EL (cell line): ENCODE measurements at places on chromosomes 11 and 22.

DNA sequence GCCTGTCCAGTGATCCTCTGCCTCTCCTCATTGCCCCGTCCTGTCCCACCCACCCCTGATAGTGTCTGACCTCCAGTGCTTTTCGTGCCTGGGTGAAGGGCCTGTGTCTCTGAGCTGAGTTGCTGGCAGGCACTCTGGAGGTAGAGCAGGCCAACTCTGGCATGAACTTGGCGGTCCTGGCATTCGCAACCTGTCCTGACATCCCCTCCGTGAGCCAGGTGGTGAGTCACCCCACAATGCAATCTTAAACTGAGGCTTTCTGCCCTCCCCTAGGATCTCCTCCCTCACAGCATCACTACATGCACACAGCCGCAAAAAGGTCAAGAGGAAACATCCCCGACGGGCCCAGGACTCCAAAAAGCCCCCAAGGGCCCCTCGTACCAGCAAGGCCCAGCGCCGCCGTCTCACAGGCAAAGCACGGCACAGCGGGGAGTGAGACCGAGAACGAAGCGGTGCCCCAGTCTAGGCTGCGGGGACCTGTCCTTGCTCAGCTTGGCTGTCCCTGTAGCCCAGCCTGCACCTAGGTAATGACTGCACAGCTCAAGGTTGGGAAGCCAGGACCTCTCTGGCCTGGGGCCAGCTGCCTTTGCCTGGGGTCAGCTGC lies 4.9 kb downstream of the NOL12 start:
- DNase-seq, result no peak

DNA sequence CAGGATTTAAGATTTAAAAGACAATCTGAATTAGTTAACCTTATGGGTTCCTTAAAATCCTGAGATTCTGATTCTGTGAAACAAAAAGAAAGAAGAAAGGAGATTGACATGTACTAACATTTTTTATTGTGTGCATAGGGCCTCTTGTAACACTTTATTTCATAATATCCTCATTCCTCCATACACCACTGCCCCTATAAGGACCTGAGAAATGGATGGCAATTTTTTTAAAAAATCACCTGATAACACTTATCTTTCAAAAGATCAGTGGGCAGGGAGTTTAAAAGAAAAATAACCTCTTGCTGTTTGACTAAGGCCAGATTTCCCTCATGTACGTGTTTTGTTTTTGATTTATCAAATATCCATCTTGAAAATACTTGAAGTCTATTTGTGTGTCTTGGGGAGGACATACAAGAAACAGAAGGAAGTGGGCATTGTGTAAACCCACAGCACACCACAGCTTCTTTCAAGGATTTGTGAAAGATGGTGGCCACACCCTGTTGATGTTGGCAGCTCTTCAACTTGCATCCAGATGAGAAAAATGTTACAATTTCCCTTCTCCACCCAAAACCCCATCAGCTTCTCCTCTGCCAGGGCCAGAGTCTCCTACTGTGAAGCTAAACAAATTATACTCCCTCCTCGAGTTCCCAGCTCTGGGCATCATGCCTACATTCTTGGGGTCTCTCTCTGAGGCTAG lies 35.0 kb upstream of the MPEG1 start:
- peak; percentile 31 for DNase-seq

DNA sequence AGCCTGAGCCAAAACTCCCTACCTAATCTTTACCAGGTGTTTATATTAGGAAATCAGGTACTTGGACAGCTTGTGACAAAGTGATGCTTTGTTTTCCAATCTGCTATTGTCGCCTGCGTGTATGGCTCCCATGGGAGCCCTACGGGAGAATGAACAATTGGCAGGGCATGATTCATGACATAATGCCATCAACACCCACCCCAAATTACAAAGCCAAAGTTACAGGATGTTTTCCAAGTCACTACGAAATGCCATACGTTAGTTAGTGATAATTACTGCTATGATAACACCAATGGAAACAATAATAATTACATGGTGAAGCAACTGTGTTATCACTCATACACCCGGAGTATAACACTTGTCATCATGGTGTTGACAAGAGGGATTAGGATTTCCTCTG lies 226.4 kb downstream of the FAM181B start:
- no peak for DNase-seq

GRCh38 chr11:75878933-75879332 lies 63.9 kb downstream of the UVRAG start:
- no peak for DNase-seq

GRCh38 chr11:111010391-111011274 lies 234.9 kb upstream of the POU2AF2 start:
- no peak for DNase-seq

- no peak for DNase-seq
These were observed 43.7 kb downstream of the ALX4 start for GRCh38 chr11:44266056-44266780.

GRCh38 chr11:12134236-12134585 lies 23.8 kb downstream of the MICAL2 start:
- no peak for DNase-seq

DNA sequence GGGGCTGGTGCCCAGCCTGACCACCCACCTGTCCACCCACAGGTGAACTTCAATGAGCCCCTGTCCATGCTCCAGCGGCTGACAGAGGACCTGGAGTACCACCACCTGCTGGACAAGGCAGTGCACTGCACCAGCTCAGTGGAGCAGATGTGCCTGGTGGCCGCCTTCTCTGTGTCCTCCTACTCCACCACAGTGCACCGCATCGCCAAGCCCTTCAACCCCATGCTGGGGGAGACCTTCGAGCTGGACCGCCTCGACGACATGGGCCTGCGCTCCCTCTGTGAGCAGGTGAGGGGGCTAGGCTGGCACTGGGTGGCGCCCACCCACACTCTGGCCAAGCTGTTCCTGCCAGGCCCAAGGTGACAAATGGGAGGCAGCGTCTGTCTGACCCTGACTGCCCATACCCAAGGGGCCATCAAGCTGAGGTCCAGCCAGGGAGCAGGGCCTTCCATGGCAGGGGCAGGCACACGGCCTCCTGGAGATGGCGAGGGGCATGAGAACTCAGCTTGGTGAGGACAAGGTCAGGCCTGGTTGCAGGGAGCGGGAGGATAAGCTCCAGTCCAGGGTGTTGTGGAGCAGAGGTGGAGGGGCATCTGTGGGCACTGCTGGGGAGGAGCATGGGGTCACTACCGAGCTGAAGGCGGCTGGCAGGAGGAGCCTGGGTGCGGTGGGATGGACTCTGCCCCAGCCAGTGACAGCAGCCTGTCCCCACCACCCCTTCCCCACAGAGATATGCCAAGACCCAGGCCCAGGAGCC lies 77.7 kb downstream of the MORC2 start:
- DNase-seq, result peak; percentile 25

DNA sequence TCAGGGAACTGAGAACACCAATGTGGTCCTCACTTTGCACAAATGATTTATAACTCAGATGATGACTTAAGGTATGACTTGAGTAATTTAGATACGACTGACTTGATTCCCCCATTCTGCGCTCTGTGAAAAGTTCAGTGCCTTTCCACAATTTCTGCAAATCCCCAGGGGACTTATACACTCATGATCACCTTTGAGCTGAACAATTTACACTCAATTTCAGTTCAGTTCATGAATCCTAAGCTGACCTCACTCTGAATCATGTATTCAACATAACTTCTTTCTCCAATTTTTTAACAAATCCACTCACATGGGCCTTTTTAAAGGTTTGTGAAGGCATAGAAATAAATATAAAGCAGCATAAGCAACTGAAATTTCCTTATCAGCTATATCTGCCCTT lies 274.2 kb downstream of the FAM76B start:
- no peak for DNase-seq

GRCh38 chr22:45504373-45505341 lies 2.0 kb downstream of the FBLN1 start:
- peak; percentile 75 for DNase-seq

DNA sequence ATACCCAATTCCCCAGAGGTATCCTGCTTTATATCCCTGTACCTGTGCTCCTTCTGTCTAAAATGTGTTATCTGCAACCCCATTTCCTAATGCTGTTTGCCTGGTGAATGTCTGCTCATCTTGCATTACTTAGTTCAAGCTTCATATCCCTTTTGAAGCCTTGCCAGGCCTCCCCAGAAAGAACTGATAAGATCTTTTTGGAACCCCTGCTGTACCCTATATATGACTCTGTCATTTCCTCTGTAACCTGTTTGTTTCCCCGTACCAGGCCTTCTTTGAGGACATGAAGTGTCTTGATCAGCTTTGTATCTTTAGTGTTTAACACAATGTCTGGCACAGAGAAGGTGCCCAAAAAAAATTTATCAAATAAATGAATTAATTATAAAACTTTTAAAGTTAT lies 77.6 kb downstream of the LIF start:
- no peak for DNase-seq

DNA sequence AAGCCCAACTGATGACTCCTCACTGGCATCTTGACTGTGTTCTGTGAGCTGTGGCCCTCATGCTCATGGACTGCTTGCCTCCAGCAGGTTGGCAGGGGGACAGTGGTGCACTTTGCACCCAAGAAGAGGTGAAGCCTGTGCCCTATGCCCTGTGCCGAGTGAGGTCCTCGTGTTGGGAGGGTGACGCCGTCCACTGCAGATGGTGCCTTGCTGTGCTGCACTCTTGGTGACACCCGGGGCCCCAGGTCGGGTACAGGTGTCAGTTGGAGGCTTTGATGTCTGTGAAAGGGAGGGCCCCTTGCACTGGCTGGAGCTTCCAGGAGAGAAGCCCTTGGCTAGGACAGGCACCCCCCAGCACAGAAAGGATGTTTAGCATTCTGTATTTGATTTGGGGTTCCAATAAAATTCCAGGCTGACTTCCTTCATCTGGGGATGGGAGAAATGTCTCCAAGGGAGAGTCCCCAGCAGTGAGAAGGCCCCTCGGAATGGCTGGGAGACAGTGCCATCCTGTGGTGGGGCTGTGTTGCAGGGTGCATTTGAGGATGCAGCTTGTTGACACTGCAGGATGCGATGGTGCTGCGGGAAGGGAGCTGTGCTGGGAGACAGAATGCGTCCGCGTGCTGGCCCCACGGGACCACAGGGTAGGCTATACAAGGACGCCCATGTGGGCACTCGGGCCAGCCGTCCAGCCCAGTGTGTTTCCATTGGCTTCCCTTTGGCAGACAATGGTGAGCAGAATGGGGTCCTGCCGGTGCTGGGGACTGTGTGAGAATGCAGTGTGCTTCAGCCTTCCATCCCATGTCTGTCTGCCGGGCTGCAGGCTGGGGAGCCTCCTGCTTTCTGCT lies 2.5 kb upstream of the ZDHHC8 start:
- DNase-seq, result peak; percentile 56

DNA sequence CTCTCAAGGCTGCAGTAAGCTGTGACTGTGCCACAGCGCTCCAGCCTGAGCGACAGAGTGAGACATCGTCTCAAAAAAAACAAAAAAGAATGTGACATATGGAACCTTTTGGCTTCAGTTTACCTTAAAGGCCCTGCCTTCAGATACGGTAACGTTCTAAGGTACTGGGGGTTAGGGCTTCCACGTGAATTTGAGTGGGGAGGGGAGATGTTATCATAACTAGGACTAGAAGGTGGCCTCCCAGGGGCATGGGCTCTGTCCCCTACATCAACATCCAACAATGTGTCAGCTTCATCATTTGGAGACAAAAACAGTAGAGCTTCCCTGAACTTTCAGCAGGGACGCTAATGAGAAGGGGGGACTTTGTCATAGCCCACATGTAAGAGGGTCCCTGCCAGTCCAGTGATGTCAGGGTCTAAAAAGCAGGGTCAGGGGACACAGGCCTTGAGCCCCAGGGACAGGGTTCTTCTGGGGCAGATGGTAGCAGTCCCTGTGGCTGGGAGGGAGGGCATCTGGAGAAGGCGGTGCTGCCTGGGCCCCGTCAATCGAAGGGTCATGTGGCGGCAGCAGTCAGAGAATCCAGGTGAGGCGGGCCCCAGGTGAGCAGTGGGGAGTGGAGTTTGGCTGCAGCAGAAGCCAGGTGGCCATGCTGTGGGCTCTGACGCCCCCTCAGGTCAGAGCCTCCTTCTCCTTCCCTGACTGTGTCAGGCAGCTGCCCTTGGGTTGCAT lies 79.8 kb downstream of the BCR start:
- DNase-seq, result no peak

- peak; percentile 87 for DNase-seq
These were observed 59.4 kb upstream of the A4GALT start for GRCh38 chr22:42780070-42780540.

GRCh38 chr11:111531136-111531535 lies 9.4 kb upstream of the LAYN start:
- DNase-seq, result peak; percentile 46

- DNase-seq, result peak; percentile 52
These were observed 886 bp downstream of the PITPNM1 start for GRCh38 chr11:67504005-67504949.

DNA sequence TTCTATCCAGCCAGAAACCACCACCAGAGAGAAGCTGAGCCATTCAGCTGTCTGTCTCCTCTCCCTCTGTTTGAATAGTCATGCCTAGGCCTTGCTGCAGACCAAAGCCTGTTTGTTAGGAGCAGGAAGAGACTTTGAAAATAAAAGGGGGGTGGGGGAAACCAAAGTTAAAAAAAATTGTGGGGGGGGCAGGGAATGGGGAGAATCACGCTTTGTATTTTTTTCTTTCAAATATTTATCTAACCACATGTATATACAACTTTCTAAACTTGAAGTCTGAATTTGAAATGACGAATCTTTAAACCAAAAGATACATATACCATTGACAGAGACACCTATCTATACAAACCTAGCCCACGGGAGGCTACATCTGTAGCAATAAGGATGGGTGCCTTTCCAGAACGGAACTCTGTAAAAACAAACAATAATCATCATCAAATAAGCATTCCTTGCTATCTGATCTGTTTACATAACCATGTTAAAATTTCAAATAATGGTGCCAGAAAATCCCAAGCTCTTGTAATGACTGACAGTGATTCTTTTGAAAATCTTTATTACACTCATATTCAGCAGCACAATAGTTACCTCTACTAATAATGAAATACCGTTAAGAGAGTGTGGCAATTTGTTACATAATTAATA lies 14.3 kb downstream of the DDX17 start:
- no peak for DNase-seq

DNA sequence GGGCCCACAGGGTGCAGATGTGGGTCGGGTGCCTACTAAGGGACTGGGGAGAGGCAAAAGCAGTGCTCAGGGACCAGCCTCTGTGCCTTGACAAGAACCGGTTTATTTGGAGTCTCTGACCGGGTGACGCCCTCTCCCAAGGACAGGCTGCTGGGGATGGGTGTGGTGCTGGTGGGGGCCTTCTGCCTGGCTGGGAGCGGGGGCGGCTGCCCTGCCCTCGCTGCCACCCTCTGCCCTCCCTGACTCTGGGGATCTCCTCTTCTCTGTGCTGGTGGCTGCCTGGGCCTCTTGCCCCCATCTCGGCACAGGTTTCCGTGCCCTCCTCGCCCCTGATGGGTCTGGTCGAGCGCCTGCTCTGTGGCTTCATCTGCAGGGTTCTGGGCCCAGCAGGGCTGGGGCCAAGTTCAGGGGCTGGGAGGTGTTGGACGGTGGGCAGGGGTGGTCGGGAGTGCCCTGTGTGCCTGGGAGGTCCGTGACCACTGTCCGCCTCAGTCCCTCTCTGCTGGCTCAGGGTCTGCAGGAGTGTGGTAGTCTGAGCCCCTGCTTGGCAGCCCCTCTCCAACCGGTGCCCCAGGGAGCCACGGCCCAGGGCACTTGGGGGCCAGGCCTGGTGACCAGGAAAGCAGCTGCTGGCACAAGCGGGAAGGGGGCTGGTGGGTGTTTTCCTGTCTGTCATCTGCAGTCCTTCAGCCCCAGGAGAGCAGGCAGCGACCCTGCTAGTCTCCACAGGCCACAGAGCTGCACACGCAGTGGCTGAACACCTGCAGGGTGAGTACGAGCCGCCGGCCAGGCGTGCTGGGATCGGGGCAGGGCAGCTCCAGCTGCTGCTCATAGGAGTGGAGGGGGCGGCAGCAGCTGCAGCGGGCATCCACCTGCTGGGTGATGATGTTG lies 23.5 kb downstream of the MUC6 start:
- no peak for DNase-seq

- DNase-seq, result no peak
These were observed 30.4 kb downstream of the PGM2L1 start for GRCh38 chr11:74367881-74368280.
